CD4-positive, alpha-beta T cell treated with Interferon gamma for 1 hour (primary cell): ENCODE measurements at places on chromosomes 4 and X.

DNA sequence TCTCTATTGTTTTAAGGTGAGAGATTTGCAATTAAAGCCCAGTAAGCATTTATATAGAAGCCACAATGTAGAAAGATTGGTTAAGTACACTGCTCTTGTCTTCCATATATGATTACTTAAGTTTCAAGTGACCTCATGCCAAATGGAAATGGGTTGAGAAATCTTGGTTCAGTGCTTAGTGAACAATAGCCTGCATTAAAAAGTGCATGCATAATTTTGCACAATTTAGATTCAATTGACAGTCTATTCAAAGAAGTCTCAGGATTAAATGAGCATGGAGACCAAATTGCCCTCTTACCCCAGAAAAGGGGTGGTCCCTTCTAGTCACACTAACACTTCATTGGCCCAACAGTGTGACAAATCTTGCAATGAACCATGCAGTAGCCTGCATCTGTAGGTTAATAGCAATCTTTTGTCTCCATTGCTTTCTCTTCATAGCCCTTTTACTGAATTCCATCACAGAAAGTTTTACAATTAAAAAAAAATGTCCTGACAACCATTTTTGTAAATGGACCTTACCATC lies 93.6 kb downstream of the HHIP start:
- no peak for DNase-seq

DNA sequence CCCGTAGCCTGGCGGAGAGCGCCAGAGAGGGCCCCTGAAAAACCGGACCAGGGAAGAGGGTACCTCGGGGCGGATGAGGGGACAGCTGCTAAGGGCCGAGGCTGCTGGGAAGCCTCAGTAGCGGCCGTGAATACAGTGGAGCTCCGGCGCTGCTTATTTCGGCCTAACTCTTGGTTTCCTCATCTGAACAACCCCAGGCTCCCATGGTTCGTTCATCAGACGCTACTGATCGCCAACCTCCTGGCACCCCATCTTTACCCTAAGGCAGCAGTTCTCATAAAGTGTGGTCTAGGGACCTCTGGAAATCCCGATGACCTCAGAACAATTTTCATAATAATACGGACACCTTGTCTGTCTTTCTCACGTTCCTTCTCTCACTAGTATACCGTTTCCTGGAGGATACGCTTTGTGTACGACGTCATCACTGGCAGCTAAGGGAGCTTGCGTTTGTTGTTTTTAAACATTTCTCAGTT lies 645 bp upstream of the RAB28 start:
- peak; percentile 54 for DNase-seq

DNA sequence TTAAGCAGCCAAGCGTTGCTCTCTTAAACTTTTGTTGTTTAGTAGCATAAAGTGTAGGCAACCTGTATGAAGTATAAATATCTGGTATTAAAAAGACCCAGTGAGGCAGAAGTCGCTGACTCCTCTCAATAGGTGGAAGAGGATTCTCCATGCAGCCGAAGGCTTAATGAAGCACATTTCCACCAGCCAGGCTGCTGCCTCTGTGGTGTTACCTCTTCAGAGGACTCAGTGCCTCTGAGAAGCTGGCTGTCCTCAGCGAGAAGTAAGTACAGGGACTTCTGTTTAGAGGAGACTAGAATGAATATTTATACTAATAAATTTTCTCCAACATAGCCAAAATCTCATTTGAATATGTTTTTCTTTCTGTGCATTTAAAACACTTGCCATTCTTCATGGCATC lies 6.0 kb downstream of the SORBS2 start:
- no peak for DNase-seq

DNA sequence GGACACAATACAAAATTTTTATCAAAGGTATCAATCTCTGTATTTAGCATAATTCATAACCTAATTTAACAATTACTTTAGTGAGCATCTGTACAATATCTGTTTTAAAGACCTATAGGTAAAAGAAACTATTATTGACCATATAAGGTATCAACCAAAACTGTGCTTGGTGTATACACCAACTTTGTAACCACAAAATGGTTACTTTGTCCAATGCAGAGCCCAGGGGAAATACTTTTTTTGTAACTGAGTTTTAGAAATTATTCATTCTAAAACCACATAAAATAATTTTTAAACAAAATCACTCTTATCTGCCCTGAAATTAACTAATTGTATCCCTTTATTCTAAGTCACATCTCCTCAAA lies 5.0 kb downstream of the CXXC4 start:
- no peak for DNase-seq

DNA sequence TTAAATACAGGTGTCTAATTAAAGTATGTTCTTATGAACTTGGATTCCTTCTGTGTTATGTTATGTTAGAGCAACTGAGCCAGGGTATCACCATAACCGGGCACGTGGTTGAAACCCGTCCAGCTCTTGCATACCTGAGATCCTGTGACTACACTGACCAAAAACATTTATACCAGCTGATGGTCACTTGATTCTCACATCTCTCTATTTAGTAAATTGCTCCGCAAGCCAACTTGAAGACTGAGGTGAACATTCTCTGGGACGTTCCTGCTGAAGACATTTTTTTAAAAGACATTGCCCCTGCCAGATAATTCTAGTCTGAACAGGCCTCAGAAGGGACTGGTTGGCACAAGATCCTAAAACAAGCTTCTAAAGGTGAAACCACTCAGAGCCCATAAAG lies 550.0 kb upstream of the DIPK2B start:
- DNase-seq: no peak

DNA sequence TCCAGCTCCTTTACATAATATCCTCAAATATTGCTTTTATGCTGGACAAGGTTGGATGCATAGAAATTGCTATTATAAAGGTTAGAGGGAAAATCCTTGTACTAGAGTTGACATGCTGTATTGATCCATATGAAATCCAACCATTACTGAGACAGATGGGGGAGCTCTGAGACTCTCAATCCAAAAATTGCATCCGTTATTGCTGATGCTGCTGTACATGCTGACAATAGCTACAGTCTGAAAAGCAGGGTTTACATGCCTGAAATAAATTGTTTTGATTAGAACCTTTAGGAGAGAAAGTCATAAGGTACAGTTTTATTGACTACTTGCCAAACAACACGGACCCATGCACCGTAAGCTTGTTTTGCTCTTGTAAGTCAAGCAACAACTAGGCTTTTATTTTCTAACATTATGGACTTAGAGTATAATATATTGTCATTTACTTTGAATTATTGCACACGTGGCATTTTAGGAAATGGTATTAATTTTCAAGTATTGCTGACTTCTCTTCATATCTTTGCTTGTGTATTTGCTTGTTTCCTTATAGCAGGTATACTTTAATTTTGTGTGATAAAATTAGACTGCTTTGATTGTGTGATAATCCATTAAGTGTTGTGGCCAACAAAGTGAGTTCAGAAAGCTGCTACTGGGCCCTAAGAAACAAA lies 1365.2 kb downstream of the STIM2 start:
- DNase-seq: no peak

DNA sequence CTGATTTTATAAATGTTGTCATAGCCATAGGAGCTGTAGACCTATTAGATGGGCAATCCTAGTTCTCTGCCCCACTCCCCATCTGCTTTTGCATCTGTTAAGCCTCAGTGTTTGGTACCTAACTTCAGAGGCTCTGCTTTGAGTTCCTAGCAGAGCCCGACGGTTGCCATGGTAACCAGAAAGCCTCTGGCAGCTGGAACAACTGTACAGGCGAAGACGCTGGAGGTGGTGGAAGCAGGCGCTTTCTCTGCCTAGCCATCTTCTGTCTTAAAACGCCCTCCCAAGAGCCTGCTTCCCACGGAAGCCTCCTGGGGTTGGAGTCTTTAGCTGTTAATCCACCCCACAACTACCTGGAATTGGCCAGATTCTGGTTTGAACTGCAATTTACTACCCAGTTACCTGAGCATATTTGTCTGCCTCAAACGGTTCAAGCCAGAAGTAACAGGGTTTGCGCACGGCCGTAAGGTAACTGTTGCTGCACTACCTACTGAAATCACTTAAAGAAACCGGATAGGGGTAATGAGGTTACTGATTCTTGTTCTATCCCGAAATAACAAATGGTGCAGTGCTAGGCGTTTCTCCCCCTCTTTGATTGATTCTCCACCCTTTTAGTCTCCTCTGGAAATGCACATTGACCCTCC lies 1.0 kb upstream of the GABRG1 start:
- no peak for DNase-seq

DNA sequence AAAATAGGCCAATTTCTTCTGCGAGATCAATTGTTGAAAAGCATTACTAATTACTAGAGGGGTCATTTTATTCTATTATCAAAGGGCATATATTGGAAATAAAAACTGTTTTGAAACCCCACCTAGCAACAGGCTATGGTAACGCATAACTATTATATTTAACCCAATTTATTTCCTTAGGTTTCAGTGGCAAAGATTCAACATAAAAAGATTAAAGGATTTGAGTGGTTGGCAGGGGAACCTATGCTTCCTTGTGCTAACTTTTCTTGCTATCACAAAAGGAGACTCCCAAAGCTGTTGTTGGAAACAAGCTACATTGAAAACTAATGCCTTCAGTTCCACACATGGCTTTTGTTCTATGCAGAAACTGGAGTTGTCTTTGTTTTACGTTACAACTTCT lies 166.9 kb upstream of the KLF3 start:
- no peak for DNase-seq
